A549 treated with AZD2906 at 1 μM for 4 hours (cell line): ENCODE measurements at places on chromosomes 3 and 15. TPM values are rescaled to one million over a fixed set of nuclear protein-coding genes. Genes with fewer than 3 reads are reported as not detected.

The FHIT gene
- total RNA-seq = 0.61 to 1.3 TPM (median 0.75 TPM) in 5 replicates

The KCNAB1 gene
- total RNA-seq = not detected in 5 replicates

The ACTL6A gene
- 48.3 to 72.6 TPM (median 50.6 TPM) in 5 replicates for total RNA-seq

The DIS3L gene
- 29.8 to 37.4 TPM (median 30.3 TPM) in 5 replicates for total RNA-seq

The MAGI1 gene
- 3.3 to 4.4 TPM (median 3.5 TPM) in 5 replicates for total RNA-seq

The GOLGA8S gene
- total RNA-seq = 0.11 to 0.17 TPM (median 0.14 TPM) in 5 replicates
